ENCODE measurements at places on chromosomes 2 and 18.
A peak's percentile ranks its signal among the peaks of the same experiment; 100 is the strongest.

GRCh38 chr18:34976534-34976898 lies 64.7 kb upstream of the MAPRE2 start:
- DNase-seq, result no peak

DNA sequence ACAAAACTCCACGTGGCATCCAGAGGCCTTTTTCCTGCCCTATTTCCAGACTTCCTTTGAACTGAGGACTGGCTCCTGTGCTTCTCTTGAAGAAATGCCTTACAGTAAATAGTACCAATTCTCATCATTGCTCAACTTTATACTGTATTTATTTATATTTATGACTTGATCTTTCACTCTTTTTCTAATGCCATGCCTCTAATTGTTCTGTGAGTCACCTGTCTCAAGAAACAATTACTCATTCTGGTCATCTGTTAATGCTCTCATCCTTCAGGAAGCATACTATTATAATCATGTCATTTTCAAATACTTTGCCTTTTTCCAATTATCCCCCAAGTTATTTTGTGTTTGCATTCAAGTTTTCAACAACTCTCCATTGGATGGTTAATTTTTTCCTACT lies 85.9 kb downstream of the DCDC2C start:
- DNase-seq, result no peak

GRCh38 chr2:188785490-188785889 lies 188.7 kb upstream of the COL3A1 start:
- DNase-seq, result no peak

DNA sequence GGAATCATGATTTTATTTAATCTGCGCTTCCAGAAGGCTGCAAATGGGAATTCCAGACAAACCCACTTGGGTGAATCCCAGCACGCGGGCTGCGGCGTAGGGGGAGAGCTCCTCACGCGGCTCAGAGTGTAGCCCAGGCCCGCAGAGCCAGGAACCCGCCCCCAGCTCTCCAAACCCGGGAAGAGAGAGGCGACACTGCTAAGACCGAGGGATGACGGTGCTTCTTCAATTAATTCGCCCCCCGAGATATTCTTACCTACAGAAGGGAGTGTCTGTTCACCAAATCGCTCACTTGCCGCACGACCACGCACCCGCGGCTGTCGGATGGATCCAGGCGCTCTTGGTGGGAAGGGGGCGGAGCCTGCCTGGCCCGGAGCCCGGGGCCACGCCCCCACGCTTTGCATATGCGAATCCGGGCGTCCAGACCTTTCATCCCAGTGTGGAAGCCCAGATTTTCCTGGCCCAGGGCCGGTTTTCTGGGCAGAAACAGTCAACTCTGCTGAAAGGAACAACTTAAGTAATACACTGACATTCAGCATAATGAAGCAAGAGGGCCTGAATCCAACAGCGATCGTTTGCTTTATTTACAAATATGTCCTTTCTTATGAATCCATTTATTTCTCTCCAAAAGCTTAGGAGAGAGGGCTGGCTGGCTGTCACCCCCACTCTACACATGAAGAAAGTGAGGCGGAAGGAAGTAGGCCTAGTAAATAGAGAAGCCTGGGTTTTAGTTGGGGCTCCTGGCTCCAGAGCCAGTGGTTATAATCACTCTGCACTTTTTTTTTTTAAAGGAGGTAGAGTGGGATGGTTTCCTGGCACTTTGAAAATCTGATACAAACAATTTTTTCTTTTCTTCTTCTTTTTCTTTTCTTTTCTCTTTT lies at the start of gene SLC19A3:
TSS of gene SLC19A3 (minus strand) at position 342 of the 881 bp plus-strand sequence. CDS start 15,710 bp downstream, outside the sequence.
- DNase-seq, result peak; percentile 53

DNA sequence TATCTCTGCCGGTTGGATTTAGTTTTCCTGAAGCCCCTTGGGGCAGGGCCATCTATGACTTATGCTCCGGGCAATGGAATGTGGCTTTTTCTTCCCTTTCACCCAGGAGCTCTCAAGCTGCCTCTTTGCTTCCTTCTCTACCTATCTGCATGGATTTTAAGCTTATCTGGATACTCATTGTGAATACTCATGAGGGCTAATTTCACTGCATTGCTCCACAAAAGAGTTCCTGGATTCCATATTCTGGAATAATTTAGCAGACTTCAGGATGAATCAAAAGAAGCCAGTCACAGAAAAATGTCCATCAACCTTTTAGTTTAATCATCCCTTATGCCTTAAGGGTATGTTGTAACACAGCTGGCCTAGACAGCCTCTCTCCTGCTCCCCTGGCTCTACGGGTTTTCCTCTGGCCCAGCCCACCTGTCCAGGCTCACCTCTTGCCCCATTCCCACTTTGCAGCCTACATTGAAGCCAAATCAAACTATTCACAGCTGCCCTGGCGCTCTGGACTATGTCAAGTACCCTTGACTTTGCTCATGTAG lies 122.8 kb upstream of the RMDN2 start:
- DNase-seq, result no peak

DNA sequence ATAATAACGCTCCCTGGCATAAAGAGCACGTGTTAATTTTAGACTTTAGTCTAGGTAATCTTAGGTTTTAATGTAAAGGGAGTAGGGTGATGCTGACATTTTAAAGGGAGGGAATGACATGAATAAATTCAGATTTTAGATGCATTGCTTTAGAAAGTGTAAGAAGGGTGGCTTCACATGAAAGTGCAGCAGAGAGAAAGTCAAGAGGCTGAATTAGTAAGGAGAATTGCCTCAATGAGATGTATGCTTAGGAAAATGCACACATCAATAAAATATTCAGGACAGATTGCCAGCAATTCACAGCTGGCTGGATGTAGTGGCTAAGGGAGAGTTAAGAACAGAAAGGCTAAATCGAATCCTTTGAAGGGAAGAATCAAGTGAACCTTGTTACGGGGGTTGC lies 165.5 kb upstream of the CDH19 start:
- no peak for DNase-seq

DNA sequence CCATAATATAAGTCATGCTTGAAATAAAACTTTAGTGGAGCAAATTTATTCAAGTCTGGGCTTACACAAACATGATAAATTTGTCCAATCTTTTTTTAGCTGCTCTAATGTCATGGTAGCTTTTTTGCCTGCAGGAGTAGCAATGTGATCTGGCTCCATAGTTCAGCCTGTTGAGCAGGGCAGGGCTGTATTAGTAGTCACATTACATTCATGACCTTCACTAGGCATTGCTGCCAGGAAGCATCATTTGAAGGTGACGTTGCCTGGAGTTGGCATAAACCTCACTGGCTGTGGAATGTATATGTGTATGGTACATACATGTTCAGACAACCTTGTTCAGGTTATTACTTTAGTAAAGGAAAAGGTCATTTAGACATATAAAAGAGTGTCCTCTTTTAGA lies 76.6 kb downstream of the CCDC85A start:
- DNase-seq, result no peak

- no peak for DNase-seq
Measured at GRCh38 chr18:59083136-59083818, 56.4 kb upstream of the SEC11C start.

- no peak for DNase-seq
Measured at GRCh38 chr2:224764565-224765236, 48.5 kb upstream of the CCDC195 start.

DNA sequence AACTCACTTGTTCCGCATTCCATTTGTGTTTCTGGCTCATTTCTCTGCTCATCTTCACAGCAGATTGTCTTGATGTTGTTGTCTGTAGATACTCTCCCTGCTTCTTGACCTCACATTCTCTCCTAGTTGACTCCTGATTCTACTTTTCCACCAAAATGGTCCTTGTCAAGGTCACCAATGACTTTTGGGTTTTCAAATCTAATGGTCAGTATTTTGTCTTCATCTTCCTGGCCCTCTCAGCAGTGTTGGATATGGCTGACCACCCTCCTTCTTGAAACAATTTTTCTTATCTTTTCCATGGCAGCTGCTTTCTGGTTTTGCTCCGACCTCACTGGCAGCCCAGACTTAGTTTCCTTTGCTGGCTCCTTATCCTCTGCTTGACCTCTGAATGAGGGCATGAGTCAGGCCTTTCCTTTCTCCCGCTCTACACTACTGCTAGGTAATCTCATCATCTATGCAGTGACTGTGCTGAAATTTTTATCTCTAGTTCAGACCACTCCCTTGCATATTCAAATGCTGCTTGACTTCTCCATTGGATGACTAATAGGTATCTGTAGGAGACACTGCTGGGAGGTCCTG lies 386.6 kb upstream of the SPRED2 start:
- DNase-seq, result no peak

GRCh38 chr2:165113414-165113813 lies 90.4 kb downstream of the SCN3A start:
- DNase-seq, result peak; percentile 30

DNA sequence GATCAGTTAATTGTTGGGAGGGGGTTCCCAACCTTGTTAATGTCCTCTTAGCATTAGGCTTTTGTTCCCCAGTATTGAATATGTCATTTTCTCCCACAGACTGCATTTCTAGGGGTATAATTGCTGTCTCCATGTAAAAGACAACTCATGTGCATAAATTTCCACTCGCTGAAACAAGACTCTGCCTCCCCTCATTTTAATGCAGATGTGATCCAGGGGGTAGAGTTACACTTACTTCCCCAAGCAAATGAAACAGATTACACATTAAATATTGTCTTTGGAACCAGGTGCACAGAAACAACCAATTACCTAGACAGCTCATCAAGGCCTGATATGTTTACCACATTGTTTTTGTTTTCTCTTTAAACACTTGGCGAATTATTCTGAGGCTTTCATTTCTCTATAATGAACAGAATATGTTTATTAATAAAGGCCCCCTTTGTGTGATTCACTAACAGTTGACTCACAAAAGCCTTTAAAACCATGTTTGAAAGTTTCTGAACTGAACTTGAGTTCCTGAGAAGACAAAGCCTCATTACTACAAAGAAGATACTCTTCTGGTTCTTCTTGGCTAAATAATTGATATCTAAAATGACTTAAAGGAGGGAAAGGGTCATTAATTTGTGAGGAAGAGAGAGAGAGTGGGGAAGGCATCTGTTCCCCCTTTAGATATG lies 15.0 kb upstream of the ACVR1 start:
- DNase-seq, result no peak

GRCh38 chr18:38552732-38553321 lies 987.2 kb upstream of the CELF4 start:
- no peak for DNase-seq

DNA sequence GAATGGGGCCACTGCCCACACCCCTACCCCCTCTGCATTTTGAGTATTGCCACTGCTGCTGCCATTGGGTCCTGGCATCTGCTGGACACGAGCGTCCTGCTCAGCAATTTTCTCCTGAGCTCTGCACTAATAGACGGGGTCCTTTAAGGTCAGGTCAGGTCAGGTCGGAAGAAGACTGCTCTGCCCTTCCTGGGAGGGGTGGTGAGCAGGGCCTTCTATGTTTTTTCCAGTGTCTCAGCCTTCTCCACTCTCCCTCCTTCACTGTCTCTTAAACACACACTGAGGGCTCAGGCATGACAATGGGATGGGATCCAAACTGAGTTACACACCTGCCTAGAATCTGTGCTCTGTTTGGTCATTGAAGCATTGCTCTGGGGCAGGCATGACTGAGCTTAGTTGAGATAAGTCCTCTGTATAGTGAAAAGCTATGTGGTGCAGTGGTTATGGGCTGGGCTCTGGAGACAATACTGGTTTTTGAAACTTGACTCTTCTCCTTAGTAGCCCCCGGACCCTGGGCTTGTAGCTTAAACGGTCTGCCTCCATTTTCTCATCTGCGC lies 10.6 kb downstream of the MYO1B start:
- no peak for DNase-seq

DNA sequence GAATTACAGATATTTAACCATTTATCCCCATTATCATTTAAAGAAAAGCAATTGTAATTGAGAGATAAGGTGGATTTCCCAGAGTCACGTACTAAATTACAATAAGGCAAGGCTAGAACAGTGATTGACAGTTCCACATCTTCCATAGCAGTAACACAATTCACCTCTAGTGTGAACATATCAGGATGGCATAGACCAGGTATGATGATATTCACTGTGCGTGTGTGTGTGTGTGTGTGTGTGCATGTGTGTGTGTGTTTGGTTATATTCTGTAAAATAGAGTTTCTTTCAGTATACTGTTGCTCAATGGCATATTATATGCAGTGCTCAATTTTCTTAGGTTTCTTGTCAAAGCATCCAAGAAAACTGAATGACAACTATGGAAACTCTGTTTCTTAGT lies 1.7 kb downstream of the SCN2A start:
- DNase-seq, result no peak

GRCh38 chr18:45201489-45201888 lies 413.8 kb upstream of the SLC14A2 start:
- no peak for DNase-seq

- no peak for DNase-seq
Measured at GRCh38 chr2:168171059-168171762, 76.2 kb downstream of the STK39 start.

- no peak for DNase-seq
Measured at GRCh38 chr18:79227621-79228020, 158.4 kb downstream of the ATP9B start.

- no peak for DNase-seq
Measured at GRCh38 chr2:30349691-30350090, 97.4 kb upstream of the LCLAT1 start.

- DNase-seq, result no peak
Measured at GRCh38 chr2:241769819-241770184, 6.8 kb upstream of the GAL3ST2 start.

DNA sequence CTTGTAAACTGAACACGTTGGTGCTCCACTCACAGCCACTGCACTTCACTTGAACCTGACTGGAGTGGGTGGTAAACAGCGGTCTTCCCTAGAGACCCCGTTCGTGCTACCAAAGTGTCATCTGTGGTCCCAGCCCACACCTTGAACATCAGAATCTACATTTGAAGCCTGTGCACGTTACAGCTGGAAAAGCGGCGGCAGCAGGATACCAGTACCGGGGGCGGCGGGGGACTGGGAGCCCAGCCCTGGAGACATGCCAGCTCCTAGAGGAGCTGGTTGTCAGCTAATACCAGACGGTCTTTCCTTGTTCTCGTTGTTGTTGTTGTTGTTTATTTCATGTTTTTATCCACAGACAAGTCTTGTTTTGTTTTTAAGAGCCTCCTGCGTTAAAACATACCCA lies 156.7 kb downstream of the WDSUB1 start:
- DNase-seq, result no peak

DNA sequence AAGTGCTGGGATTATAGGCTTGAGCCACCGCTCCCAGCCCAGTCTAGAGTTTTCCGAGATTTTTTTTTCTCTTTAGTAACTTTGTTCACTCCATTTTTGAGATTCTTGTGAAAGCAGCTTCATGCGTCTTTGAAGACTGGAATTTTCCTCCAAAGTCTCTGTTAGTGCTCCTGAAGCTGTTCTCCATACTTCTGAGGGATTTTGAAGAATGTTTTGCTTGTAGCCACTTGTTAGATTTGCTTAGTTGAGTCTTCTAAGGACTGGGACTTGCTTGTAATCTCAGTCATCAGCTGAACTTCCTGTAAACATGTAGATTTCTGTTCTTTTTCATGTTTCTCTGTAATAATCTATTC lies 234.3 kb downstream of the MYCN start:
- no peak for DNase-seq

DNA sequence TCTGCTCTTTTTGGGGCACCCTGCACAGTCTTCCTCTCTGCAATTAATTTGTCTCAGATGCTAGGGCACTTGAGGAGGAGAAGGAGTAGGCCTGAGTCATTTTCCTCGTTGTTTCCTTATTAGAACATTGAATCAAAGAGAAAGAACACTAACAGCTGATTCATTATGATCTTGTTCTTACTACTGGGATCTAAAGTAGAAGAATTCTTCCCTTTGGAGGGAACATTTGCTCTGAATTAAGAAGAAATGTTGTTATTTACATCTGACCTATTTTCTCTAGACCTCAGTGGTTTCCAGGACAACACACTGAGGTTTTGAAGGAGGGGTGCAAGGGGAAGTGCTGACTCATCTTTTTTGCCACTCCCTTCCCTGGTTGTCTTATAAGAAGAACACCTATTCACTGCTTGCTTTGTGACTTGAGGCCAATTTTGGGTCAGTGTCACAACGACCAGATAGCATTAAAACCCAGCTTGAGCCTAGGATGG lies 24.3 kb upstream of the STAT1 start:
- peak; percentile 79 for DNase-seq
